ENCODE measurements at places on chromosomes 2 and 18. TPM values are rescaled to one million over a fixed set of nuclear protein-coding genes. Genes with fewer than 3 reads are reported as not detected.
A peak's percentile ranks its signal among the peaks of the same experiment; 100 is the strongest.

DNA sequence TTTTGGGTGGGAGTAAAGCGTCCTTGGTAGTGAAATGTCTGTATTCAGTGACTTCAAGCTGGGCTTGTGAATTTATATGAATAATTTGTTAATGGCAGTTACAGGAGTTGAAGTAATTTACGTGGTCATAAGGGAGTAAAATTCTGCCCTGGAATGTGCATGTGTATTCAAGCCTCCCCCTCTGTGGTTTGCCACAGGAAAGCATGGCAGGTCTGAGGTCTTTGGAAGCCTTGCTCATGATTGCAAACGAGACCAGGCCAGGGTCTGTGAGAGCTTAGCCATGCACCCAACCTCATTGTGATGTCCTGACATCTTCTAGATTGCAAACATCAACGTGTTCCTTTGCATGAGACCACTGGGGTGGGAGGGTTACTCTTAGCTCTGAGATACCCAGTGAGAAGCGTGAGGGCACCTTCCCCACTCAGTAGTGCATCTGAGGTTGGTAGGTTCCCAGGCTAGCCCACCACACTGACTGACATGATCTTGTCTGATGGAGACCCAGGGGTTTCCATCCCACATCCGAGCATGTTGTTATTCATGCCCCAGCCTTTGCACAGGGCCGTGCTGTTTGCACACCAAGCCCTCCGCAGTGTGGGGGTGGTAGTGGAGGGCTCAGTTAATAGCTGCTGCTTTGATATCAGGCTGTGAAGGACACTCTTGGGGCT, 216.5 kb downstream of the KLHL29 start:
- no peak for DNase-seq

DNA sequence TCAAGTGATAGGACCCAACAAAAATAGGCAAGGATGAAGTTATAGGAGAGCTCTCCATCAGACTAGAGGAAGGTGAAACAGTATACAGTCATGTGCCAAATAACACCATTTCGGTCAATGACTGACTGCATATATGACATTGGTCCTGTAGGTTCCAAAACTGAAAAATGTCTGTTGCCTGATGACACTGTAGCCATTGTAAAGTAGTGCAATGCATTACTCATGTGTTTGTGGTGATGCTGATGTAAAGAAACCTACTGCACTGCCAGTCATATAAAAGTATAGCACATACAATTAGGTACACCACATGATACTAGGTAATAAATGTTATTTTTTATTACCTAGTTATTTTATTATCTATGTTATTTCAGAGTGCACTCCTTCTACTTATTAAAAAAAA, 147.9 kb downstream of the GREB1L start:
- DNase-seq, result no peak

GRCh38 chr18:8507915-8508705, 101.1 kb upstream of the RAB12 start:
- DNase-seq, result no peak

DNA sequence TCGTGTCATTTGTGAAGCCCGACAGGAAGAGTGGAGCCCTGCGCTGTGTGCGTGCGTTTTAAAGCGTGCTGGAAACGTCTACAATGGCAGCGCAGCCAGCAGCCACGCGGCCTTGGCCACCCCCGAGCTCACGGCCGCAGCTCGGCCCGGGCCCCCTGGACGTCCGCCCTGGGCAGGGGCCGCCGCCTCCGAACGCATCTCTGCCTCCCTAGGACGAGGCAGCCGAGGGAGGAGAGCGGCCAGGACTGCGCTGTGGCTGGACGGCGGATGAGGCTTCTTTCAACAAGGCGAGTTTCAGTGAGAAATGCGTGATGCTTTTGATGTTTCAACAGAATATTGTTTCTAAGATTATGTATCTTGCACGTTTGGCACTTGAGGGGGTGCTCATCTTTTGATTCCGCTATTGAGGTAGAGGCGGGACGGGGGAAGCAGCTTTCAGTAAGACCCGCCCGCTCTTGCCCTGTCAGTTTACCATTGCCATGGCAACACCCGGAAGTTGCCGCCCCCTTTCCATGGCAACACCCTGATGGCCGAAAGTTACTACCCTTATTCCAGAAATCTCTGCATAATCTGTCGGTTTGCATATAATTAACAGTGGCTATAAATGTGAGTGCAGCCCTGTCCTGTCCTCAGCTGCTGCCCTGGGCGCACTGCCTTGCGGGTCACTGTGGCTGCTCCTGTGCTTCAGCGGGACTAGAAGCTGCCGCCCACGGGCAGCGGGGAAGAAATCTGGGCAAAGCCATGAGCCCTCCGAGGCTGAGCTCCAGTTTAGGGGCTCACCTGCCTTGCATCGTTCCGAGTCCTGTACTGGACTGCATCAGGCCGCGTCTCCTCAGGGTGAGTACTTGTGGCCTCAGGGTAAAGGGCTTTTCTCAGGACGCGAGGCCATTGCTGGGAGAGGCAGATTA, 38.6 kb downstream of the ADNP2 start:
- peak; percentile 55 for DNase-seq

- no peak for DNase-seq
Observed at GRCh38 chr2:107323946-107324565, 438.1 kb upstream of the ST6GAL2 start.

GRCh38 chr2:31440764-31441163, 26.2 kb upstream of the XDH start:
- peak; percentile 10 for DNase-seq

GRCh38 chr2:195488567-195488966, 168.5 kb upstream of the SLC39A10 start:
- no peak for DNase-seq

- no peak for DNase-seq
Observed at GRCh38 chr2:2175381-2176090, 155.5 kb downstream of the MYT1L start.

DNA sequence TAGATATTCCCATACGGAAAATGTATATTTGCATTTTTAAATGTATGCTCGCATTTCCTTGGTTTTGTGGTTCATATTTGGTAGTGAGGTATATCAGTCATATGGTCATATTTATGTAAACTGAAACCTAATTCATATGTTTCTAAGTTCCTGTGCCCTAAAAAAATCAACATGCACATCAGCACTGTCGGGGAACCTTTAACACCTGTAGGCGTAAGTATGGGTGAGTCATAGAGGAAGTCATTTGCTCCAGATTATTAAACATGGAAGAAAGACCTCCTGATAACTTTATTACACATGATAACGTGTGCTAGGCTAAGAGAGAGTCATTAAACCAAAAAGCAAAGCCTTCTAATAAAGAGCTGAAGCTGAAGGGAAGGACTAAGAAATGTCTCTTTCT, 437.7 kb downstream of the NRXN1 start:
- DNase-seq, result no peak

DNA sequence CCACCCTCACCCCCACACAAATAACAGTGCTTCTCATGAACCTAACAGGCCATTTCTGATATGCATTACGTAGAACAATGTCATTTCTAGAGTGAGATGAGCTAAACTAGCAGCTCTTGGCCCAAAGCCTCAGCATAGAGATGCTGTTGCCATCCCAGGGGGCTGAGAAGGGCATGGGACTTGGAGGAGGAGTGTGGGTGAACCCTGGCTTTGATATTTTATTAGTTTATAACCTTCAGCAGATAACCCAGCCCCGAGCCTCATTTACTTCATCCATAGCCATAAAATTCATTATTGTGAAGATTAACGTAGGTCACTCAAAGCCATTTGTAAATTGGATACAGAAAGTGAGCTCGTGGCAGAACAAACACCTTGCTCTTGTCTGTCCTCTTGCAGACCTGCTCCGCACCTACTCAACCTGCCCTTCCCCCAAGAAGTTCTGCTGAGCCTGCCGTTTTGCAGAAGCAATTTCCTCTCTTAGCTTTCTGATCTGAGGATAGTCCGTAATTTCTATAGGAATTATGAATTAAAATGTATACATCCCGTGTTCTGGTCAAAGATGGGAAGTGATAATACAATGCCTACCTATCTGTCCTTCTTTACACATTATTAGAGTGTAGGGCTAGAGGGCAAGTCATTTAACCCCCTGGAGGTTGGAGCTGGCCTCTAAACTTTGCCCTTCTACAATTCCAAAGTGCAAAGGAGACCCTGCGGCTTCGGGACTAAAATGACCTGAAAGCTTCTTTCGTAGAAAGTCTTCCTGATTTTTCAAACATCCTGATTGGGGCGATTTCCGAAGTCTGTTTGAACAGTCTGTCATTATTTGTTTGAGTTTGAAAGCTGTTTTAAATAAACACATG, 187.4 kb downstream of the BCL2 start:
- no peak for DNase-seq

DNA sequence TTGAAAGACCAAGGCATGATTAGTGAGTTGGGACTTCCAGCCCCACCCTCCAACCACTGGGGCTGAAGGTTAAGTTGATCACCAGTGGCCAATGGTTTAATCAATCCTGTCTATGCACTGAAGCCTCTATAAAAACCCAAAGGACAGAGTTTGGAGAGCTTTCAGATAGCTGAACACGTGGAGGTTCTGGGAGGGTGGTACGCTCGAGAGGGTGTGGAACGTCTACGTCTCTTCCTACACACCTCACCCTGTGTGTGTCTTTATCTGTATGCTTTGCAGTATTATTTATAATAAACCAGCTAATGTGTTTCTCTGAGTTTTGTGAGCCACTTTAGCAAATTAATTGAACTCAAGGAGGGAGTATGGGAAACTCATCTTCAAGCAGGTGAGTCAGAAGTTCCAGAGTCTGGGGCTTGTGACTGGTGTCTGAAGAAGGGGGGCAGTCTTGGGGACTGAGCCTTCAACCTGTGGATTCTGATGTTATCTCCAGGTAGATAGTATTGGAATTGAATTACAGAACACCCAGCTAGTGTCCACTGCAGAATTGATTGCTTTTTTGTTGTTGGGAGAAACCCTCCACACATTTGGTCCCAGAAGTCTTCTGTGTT, 20.3 kb downstream of the ACTR3 start:
- no peak for DNase-seq

GRCh38 chr2:216017365-216017764, 4.0 kb upstream of the MREG start:
- DNase-seq, result no peak

DNA sequence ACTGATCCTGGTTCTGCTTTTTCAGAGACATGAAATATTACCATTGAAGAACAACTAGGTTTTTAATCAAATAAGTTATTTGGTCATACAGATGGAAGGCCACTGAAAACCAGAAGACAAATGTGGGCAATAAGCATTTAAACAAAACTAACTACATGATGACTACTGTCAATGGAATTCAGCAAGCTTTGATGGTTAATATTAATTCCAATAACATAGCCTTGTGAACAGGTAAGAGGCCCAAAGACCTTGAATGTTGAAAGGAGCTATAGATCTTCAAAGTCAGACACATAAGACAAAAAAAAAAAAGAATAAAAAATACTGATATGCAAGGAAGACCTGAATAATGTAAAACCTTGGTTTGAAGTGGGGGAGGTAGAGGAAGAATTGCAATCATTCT, 1955.6 kb upstream of the CELF4 start:
- no peak for DNase-seq

GRCh38 chr2:17518212-17519154, at the start of gene RAD51AP2:
RAD51AP2 (minus strand) TSS chr2:17518440; CDS start chr2:17518415, 25 bp downstream.
- peak; percentile 51 for DNase-seq

DNA sequence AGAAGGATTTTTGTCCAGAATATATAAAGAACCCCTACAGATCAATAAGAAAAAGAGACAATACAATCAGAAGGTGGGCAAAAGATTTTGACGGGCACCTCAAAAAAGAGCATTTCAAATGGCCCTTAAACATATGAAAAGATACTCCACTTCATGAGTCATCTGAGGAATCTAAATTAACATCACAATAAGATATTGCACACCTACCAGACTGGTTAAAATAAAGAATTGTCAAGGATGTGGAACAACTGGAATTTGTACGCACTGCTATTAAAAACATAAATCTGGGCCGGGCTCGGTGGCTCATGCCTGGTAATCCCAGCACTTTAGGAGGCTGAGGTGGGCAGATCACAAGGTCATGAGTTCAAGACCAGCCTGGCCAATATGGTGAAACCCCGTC, 17.0 kb upstream of the NCOA1 start:
- no peak for DNase-seq

- no peak for DNase-seq
Observed at GRCh38 chr2:207352978-207353671, 176.6 kb upstream of the CREB1 start.

- DNase-seq, result no peak
Observed at GRCh38 chr2:224538561-224539138, 46.5 kb downstream of the CUL3 start.

DNA sequence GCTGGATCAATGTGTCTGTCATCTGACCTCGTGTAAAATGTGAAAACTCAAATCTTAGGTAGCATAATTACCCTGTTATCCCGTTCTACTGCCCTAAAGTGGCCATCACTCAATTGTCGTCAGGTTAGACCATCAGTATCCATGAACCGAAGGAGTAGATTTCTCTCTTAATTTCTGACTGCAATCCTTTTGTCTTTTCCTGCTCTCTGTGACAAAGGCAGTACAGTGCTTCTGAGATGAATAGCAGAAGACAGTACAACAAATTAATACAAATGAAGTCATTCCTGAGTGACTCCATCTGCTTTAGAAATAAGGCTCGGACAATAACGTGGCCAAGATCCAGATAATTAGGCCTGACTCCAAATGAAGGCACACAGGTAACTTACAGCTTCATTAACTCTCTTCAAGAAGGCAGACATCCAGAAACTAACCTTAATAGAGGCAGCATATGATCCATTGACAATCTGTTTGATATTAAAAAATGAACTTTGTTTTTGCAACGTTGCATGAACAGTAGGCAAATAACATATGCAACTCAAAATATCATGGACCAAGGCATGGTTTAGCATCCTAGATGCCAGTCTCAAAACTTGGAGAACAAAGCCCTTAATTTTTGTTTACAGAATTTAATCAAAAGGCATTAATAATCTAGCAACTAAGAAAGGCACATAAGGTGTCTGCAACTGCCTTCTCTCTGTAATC, 96.7 kb upstream of the CDH20 start:
- DNase-seq, result no peak

DNA sequence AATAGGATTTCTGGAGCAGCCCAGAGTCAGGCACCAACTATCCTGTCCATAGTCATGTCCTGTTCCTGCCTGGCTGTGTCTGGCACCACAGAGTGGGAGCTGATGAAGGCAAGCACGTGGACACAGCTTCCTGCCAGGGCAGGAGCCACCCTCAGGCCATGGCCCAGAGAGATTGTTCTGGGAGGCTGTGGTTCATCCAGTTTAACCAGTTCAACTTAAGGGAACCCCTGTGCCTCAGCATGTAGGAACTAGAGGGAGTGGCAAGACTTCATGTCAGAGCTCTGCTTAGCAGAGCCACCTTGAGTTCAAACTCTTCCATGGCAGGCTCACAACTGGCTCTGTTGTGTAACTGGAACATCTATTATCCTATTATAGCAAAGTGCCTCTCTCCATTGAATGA, 73.2 kb upstream of the NCKAP5 start:
- DNase-seq, result no peak

GRCh38 chr2:12807907-12808810, 91.4 kb downstream of the TRIB2 start:
- DNase-seq, result no peak

CDCA7 gene
- total RNA-seq, result 9.6 TPM

SIX2 gene
- total RNA-seq, result 0.96 TPM

ADAM23 gene
- total RNA-seq, result 0.62 TPM

CD8B2 gene
- not detected for total RNA-seq

DNAH7 gene
- 2.1 TPM for total RNA-seq

ABCG8 gene
- total RNA-seq, result not detected

SLC9A2 gene
- total RNA-seq, result 3.4 TPM

CEP76 gene
- total RNA-seq, result 7.6 TPM

PPP1R1C gene
- 2.1 TPM for total RNA-seq

SANBR gene
- total RNA-seq, result 6.0 TPM

ANKRD62 gene
- total RNA-seq, result not detected

GCG gene
- not detected for total RNA-seq
